Left cardiac atrium (tissue), 4 donors: ENCODE measurements at places on chromosomes 1 and 21. TPM values are rescaled to one million over a fixed set of nuclear protein-coding genes. Genes with fewer than 3 reads are reported as not detected.

GRCh38 chr1:22643381-22643780, at the start of gene C1QC:
Gene C1QC (plus strand): TSS chr1:22643633. CDS start chr1:22644024, 391 bp downstream.
- peak; percentile 55 for DNase-seq

GRCh38 chr1:67724928-67725560, 40.0 kb downstream of the GADD45A start:
- peak; percentile 67 for DNase-seq

GRCh38 chr1:13582713-13583443, 754 bp upstream of the PDPN start:
- no peak for DNase-seq

PTGFRN gene
- total RNA-seq: 159 TPM

DNA sequence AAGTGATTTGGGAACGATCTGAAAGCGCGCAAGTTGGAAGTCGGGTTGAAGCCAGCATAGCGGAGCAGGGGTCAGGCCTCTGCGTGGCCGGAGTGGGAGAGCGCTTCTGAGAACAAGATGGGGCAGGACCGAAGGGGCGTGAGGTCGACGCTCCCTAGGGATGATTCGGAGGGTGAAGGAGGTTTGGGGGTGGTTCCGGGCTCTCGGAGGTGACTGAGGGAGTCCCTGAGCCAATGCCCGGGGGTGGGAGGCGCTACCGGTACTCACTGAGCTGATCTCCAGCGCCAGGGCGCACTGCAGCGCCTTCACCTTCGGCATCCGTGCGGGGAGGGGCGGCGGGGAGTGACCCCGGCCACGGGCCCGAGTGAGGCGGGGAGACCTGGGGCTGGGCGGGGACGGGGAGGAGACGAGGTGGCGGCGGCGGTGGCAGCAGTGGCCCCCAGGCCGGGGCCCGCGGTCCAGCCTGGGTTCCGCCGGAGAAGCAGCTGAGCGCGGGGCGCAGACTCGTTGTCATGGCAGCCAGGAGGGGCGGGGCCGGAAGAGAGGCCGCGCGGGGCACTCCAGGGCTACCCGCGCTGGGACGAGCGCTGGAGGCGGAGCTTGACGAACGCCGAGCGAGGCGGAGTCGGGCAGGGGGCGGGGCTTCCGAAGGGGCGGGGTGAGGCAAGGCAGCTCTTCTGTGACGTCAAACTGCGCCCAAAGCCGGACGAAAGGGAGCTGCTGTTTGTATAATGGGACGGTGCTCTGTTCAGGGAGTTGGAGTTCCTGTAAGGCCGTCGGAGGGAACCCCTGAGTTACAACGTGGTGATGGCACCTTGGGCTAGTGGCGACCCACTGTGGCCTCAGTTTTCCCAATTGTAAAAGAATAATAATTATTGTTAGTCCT, at the start of gene SPATA6:
SPATA6 (minus strand) TSS at position 514 of the 886 bp plus-strand sequence; CDS start at position 318, 196 bp downstream.
- DNase-seq: peak; percentile 96

- DNase-seq: no peak
Observed at GRCh38 chr1:178311164-178311563, 185.6 kb downstream of the CLEC20A start.

TNFRSF18 gene
- total RNA-seq: not detected

TEDDM1 gene
- total RNA-seq: not detected

IFI16 gene
- 43.7 TPM for total RNA-seq

- DNase-seq: no peak
Observed at GRCh38 chr21:19433623-19434022, 1030.0 kb upstream of the TMPRSS15 start.

- DNase-seq: no peak
Observed at GRCh38 chr1:152993186-152993585, 8.4 kb upstream of the SPRR3 start.

- DNase-seq: no peak
Observed at GRCh38 chr1:246373828-246374569, 133.1 kb downstream of the SMYD3 start.

- no peak for DNase-seq
Observed at GRCh38 chr1:10601342-10602070, 126.8 kb downstream of the PEX14 start.

TCHH gene
- 0.08 TPM for total RNA-seq

DNA sequence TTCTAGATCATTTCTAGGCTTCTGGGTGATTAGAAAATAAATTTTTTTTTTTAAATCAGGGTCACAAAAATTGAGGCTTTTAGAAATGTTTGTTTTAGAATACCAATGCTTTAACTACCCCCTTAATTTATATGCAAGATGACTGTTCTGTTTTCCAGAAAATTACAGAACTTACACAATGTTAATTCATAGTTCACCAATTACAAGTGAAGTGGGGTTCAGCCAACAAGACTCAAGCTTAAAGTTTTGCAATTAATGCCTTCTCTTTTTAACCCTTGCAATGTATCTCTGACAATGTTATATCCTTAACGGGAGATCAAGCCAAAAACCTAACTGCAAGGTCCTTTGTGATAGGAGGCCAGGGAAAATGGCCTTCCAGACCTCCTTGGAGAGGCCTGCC, 5.6 kb downstream of the PRELP start:
- DNase-seq: no peak

DNA sequence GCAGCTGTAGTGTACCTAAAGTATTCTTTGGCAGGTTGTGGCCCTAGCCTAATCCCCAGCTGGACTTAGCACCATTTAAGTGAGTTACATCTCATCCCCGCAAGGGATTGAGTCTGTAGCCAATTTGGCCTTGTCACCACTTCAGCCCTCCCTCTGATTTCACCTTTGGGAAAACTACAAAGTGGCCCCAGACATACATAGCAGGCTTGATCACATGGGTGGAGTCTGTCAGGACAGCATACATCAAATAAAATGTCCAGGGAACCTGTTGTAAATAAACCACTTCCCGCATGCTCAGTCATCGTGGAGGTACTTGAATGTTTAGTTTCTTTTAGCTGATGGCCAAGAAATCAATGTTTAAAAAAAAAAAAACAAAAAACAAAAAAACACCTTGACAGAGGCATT, 142.5 kb downstream of the DHRS3 start:
- DNase-seq: no peak

DNA sequence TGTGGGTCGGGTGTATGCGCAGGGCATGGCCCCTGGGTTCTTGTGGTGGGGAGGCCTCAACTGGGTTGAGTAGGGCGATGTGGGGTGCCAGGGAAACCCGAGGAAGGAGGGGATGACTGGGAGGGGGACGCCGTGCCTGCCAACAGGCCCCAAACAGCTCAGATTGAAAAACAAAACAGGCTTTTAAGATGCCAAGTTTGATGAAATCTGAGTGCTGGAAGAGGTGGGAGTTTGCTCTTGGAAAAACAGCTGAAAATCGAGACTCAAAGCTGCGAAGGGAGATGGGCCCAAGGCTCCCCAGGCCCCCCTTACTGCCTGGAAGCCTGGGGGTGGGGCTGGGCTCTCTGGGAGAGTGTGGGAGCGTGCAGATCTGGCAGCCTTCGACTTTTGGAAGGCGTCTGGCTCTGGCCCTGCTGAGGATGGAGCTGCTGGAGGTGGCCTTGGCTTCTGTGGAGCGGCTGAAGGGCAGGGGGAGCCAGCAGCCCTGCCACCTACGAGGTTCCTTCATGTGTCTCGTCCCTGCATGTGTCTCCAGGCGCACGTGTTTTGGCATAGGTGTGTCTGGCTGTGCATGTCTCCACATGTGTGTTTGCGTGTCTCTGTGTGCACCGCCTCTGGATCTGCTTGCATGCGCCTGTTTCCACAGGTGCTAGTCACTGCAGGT, 33.3 kb downstream of the PTPRF start:
- peak; percentile 52 for DNase-seq
